Esophagus squamous epithelium (tissue), 5 donors: ENCODE measurements at places on chromosomes 3 and 15. TPM values are rescaled to one million over a fixed set of nuclear protein-coding genes. Genes with fewer than 3 reads are reported as not detected.

DNA sequence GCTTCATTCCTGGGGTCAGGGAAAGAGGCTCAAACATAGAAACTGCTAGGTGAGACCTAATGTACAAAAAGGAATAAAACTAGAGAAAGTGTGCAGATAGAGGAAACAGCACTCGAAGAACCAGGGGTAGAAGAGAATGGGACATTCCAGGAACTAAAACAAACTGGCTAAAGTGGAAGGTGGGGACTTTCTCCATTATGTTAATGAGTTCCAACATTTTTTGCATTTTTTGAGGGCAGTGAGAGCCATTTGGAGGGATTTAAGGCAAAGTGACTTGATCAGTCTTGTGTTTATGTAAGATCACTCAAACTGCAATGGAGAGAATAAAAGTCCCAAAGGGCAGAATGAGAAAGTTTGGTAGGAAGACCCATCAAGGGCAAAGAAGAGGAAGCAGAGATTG, 20.6 kb upstream of the SLC4A7 start:
- no peaks in the 10 kb centered on the region for H3K36me3 ChIP-seq
- no peaks in the 10 kb centered on the region for H3K27me3 ChIP-seq
- peaks cover 20% of the 10 kb centered on the region for H3K4me1 ChIP-seq

Gene TMEM212
- total RNA-seq, result not detected

DNA sequence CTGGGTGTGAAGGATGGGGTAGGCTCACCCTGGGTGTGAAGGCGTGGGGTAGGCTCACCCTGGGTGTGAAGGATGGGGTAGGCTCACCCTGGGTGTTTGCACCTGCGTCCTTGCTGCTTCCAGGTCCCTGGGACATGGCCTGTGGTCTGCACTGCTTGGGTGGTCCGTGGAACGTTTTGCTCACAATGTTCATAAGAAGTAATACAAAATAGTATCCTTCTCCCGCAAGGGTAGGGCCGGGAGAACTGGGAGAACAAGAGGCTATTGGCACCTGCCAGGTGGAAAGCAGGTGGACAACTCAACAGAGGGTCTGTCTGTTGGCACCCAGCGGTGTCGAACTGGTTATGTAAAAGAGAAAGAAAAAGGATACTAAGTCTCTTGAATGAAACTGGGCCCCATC, 17.0 kb upstream of the PCSK6 start:
- peaks cover 23% of the 10 kb centered on the region for H3K27me3 ChIP-seq
- no peaks in the 10 kb centered on the region for H3K36me3 ChIP-seq
- no peak overlapping the region for H3K4me3 ChIP-seq

DNA sequence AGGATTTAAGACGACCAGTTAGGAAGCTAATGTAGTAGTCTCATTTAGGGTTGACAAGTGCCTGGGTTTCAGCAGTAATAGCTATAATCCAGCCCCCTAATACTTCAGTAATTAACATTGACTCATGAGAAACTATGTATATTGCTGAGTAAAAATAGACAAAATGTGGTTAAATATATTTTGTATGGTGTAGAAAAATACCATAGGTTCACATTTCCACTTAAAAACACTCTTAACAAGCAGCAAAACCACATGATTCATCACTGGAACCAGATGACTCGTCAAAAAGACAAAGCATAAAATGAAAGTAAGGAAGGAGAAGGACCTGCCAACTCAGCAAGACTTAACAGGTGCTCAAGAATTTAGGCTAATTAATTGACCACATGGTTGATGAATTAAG, 288.9 kb downstream of the EFHB start:
- H3K27me3 ChIP-seq, result no peaks in the 10 kb centered on the region
- no peak overlapping the region for H3K4me3 ChIP-seq
- no peaks in the 10 kb centered on the region for H3K36me3 ChIP-seq
- no peaks in the 10 kb centered on the region for H3K4me1 ChIP-seq
- DNase-seq, result no peak
- no peak overlapping the region for H3K27ac ChIP-seq

DNA sequence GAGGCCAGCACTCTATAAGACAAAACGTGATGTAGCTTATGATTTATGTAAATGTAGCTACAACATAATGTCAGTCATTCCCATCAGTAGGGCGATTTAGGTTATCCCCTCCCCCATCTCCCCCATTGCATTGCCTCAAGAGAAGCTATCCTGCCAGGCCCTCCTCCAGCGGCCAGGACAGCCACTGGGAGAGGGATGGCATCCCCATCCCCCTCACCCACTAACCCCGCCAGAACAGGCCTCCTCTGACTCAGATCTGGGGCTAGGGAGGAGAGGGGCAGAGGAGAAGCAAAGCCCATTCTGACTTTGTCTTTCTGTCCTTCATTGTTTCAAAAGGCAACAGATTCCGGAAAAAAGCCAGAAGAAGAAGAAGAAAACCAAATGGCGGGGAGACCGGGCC, 32.6 kb upstream of the ESYT3 start:
- H3K27ac ChIP-seq, result no peak overlapping the region
- H3K4me3 ChIP-seq, result no peak overlapping the region

DNA sequence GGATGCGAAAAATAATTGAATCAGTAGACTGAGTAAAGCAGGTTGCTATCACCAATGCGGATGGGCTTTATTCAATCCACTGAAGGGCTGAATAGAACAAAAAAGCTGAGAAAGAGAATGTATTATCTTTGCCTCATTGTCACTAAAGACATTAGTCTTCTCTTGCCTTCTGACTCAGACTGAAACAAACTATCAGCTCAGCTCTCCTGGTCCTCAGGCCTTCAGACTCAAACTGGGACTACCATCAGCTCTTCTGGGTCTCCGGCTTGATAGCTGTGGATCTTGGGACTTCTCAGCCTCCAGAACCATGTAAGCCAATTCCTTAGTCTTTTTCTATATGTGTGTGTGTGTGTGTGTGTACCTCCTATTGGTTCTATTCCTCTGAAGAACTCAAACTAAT, 12.6 kb downstream of the IFT57 start:
- no peak for DNase-seq
- peaks cover 45% of the 10 kb centered on the region for H3K36me3 ChIP-seq
- H3K4me1 ChIP-seq, result no peaks in the 10 kb centered on the region
- H3K4me3 ChIP-seq, result no peak overlapping the region
- no peak overlapping the region for H3K27ac ChIP-seq

Gene RGMA
- 25.3 TPM for total RNA-seq

Gene CCDC33
- total RNA-seq, result not detected

GRCh38 chr3:90025019-90025418, 917.6 kb downstream of the EPHA3 start:
- H3K4me3 ChIP-seq, result no peak overlapping the region
- H3K27me3 ChIP-seq, result no peaks in the 10 kb centered on the region
- H3K4me1 ChIP-seq, result no peaks in the 10 kb centered on the region
- DNase-seq, result no peak
- H3K27ac ChIP-seq, result no peak overlapping the region

Gene ARGFX
- not detected for total RNA-seq

DNA sequence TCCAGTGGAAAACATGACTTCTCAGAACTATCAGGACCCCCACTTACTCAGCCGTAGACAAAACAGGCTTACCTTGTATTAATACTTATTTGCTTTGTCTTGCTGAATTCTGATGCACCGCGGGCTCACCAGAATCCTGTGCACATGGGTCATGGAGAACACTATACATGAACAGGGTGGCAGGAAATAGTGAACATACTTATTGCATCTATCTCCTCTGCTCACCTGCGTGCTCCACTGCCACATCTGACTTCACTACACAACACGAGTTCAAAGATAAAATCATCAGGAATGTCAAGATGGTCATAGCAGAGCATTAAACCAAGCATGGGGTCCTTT, 10.7 kb upstream of the MAPK6 start:
- no peak overlapping the region for H3K4me3 ChIP-seq
- H3K27me3 ChIP-seq, result no peaks in the 10 kb centered on the region
- peak overlapping the region; percentile 73 for H3K27ac ChIP-seq
- H3K36me3 ChIP-seq, result no peaks in the 10 kb centered on the region
- H3K4me1 ChIP-seq, result peaks cover 21% of the 10 kb centered on the region
- DNase-seq, result no peak

DNA sequence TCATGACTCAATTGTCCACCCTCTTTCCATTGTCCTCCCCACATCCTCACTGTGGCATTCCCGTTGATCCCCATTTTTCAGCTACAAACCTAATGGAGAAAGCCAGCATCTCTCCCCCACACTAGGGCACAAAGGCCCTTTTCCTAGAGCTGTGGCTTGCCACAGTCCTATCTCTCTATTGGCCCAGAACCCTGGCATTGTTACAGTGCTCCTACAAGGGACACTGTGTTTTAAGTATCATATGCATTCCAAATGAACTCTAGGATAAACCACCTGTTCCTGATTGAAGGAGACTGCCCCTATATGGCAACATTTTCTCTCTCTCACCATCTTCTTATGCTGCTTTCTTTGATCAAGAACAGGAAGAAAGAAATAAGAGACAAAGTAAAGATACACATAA, 69.4 kb upstream of the SKOR1 start:
- H3K4me1 ChIP-seq, result no peaks in the 10 kb centered on the region
- no peak overlapping the region for H3K4me3 ChIP-seq
- DNase-seq, result no peak
- H3K27ac ChIP-seq, result no peak overlapping the region
- no peaks in the 10 kb centered on the region for H3K36me3 ChIP-seq

DNA sequence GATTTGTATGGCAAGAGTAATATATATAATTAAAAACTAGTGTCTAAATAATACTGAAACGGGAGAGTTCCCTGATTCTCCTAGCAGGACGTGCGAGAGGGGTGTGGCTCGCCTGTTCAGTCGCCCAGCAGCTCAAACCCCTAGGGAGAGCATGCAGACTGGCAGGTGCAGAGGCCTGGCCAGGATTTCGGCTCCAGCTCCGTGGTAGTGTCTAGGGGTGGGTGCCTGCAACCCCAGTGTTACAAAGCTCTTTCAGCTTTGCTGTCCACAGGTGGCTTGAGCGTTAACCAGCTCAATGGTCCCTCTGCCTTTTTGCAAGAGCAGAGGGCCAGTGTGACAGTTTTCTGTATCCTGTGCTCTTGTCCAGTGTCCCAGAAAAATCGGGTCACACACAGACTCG, 226.6 kb downstream of the ALCAM start:
- no peaks in the 10 kb centered on the region for H3K27me3 ChIP-seq
- no peaks in the 10 kb centered on the region for H3K36me3 ChIP-seq
- H3K4me1 ChIP-seq, result no peaks in the 10 kb centered on the region
- DNase-seq, result no peak
- H3K4me3 ChIP-seq, result no peak overlapping the region
- no peak overlapping the region for H3K27ac ChIP-seq

- no peak for DNase-seq
- H3K4me3 ChIP-seq, result no peak overlapping the region
- H3K4me1 ChIP-seq, result peaks cover 13% of the 10 kb centered on the region
- H3K36me3 ChIP-seq, result no peaks in the 10 kb centered on the region
These were observed 1.5 kb upstream of the GOLGA8B start for GRCh38 chr15:34584996-34585395.
